Activated naive CD4-positive, alpha-beta T cell treated with anti-CD3 and anti-CD28 coated beads for 36 hours (primary cell): ENCODE measurements at places on chromosomes 13 and 19.

DNA sequence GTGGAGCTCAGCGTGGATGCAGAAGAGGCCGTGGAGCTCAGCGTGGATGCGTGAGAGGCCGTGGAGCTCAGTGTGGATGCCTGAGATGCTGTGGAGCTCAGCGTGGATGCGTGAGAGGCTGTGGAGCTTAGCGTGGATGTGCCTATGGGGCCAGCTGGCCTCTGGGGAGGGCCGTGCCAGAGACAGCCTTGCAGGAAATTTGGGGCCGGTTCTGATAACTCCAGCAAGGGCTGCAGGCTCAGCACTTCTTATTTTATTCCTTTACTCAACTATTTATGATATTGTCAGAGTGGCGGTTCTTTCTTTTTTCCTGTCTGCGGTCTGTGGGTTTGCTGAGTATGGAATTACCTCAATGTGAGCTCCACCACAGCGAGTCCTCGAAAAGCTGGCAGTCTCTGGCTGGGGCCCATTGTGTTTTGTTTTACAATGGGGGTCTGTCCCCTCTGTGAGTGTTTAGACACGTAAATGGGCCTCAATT lies 17.8 kb upstream of the TMEM255B start:
- peak; percentile 37 for DNase-seq

GRCh38 chr19:12733369-12734214 lies 892 bp downstream of the TRIR start:
- DNase-seq, result peak; percentile 82

- DNase-seq, result no peak
These were observed 1.3 kb downstream of the TMTC4 start for GRCh38 chr13:100673376-100673712.

DNA sequence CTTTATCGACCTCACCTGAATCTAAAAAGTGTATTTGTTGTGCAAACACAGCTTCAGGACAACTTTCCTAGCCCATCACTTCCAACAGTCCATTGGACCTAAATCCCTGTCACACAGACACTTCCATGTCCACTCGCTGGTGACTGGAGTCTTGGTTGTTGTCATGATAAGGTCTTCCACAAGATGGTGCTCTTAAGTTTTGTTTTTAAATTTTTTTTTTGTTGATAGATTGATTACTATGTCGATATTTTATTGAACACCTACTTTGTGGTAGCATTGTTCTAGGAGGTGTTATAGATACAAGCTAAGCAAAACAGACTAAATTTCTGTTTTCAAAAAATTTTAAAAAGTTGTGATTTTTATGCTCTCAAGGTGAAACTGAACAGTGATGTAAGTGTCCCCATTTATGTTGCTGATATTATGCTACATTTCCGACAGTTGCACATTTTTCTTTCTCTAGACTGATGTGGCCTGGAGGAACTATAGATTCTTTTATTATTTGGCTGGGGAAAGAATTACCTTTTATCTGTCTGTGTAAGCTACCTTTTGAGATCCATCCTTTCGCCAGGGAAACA lies 8.1 kb upstream of the ERICH6B start:
- DNase-seq, result no peak

- no peak for DNase-seq
These were observed 37.4 kb upstream of the ZNF527 start for GRCh38 chr19:37333457-37333856.

DNA sequence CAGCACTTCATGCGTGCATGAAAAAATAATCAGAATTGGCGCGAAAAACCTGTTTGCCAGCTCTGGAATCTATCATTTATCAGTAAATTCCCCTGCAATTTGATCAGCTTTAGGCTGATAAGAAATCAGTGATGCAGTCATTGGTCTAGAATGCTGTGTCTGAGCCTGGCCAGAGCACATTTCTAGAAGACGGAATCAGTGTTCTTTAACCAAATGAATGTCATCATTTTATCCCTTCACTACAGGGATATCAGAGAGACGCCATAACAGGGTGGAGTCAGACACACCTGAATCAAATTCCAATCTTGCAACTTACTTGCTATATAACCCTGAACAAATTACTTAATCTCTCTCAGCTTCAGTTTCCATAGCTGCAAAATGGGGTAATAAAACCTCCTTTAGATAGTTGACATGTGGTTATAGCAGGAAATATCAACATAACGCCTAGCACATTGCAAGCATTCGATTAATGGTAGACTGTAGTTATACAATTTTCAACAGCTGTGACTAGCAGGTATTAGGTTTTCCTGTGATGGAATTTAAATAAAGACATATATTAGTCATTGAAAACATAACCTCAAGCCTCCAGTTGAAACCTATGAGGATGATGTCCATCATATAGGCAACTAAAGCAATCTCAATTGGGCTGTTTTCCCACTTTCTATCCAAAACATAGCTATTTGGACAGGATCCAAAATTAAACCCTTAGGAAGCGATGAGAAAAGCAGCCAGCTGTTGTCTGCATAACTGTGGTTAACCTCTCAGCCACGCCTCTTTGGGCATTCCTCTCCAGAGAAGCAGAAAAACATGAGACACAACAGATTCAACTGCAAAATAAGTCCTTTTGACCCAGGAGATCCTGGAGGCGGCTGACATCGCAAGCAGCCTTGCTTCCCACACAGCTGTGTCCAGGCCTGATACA lies 51.6 kb upstream of the UBL3 start:
- DNase-seq, result peak; percentile 53

GRCh38 chr13:24085662-24086061 lies 74.9 kb upstream of the SPATA13 start:
- no peak for DNase-seq

DNA sequence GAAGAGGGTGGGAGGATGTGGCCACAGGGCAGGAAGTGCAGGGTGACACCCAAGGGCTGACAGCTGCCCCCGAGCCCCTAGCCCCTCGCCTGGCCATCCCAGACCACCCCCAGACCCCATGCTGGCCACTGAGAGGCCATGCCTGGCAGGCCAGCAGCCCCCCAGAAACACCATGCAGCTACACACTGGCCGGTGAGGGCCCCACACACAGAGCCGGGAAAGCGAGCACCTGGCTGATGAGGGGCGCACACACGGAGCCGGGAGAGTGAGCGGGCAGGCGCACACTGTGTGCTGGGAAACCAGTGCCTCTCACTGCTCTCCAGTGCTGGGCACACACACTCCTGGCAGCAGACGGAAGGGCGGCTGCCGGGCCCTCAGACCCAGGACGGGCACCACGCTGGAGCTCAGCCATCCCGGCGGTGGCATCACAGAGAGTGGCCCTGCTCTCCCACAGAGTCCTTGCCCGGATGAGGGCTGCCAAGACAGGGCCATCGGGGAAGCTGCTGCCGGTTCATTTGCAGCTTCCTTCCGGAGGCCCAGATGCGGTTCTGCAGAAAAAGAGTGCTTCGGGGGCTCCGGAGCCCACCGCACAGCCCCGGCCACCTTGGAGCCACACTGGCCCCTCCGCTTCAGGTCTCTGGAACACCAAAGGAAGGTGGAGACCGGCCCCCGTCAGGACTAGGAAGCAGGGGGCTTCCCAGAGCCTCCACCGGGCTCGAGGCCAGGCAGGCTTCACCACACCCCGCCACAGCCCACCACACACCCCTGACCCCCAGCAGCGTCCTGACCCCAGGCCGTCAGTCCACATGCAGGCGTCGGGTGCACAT lies 76.4 kb downstream of the SPACA7 start:
- no peak for DNase-seq

DNA sequence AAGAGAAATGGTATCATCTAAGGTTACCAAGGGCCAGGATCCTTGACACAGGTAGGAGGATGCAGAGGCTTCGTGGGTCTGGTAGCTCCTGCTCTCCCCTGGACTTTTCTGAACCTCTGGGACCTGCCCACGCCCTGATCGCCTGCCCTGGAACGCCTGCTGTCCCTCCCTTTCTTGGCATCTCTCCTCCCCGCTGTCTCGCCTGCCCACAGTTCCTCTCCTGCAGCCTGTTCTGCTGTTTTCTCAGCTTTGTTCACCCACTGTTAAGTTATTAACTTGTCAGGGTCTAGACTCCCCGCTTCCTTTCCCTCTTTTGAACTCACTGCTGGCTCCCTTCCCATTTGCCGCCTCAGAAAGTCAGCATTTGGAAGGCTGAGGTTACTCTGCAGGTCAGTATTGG lies 19.8 kb downstream of the SERP2 start:
- no peak for DNase-seq

DNA sequence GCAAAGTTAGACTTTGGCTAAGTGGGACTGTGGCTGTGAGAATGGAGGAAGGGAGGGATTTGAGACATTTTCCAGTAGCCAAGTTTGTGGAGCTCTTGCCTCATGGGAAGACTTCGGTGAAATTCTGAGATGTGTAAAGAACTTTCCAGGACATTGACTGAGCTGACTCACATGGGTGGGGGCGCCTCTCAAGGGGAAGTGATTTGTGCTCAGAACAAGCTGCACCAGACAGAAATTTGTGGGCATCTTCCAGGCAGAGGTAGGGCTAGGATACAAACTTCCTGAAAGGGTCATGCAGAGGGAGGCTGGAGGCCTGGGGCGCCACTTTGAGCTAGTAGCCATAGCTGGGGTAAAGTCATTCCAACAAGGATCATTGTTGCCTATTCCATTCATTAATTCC lies 9.8 kb upstream of the SIGLEC10 start:
- DNase-seq, result no peak

GRCh38 chr13:23567906-23568460 lies 2.2 kb upstream of the TNFRSF19 start:
- DNase-seq, result no peak

DNA sequence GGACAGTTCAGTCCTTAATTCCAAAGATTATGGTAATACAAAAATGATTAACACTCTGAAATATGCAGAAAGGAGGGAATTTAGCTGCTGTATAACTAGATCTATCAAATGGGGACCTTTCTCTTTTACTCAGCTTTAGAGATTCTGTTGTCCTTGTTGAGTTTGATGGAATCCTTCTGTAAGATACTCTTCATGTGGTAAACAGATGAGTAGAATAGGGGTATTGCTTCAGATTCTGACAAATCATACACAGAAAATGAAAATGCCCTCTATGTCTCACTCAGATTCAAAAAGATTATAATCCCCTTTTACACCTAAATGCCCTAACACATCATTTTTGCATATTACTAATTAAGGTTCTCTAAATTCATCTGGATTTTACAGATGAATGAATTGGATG lies 50.7 kb downstream of the ARHGAP35 start:
- DNase-seq, result no peak

DNA sequence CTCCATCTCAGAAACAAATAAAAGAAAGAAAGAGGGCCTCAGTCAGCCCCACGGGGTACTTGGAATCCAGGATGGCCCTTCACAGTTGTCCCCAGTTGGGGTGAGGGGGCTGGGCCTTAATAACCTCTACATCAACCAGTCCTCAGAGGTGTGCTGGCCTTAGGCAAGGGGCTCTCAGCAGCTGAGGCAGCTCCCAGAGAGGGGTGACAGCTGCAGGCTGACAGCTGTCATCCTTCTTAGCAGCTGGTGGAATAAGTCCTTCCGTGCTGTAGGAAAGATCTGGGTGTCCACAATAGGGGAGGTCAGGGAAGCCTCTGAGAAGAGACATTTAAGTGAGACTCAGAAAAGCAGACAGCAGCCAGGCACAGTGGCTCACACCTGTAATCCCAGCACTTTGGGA lies 7.4 kb downstream of the BCAM start:
- no peak for DNase-seq

- DNase-seq, result no peak
These were observed 27.8 kb downstream of the ERCC5 start for GRCh38 chr13:102873653-102874052.

GRCh38 chr13:44149821-44150220 lies 223.8 kb upstream of the SERP2 start:
- DNase-seq, result no peak

- no peak for DNase-seq
These were observed 23.1 kb downstream of the TBC1D4 start for GRCh38 chr13:75458696-75459422.

DNA sequence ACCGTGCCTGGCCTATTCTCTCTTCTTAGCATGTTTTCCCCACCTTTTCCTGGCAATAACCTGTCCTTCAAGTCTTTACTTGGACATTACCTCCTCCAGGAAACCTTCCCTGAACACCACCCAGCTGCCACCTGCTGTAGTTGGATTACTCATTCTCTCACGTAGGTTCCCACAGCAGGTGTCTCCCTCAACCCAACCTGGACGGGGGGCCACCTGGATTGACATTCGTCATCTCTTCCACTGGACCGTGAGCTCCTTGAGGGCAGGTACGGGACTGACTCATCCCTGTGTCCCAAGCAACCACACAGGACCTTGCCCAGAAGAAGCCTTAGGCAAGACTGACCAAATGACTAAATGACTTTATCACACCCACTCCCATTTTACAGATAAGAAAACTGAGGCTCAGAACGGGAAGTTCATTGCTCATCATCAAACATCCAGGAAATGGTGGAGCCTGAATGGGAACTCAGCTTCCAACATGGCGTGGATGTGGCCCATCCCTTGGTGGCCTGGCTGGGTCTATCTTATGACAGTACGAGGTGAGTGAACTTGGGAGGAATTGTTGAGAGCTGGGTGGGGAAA lies 3.5 kb upstream of the KLK6 start:
- DNase-seq, result no peak

DNA sequence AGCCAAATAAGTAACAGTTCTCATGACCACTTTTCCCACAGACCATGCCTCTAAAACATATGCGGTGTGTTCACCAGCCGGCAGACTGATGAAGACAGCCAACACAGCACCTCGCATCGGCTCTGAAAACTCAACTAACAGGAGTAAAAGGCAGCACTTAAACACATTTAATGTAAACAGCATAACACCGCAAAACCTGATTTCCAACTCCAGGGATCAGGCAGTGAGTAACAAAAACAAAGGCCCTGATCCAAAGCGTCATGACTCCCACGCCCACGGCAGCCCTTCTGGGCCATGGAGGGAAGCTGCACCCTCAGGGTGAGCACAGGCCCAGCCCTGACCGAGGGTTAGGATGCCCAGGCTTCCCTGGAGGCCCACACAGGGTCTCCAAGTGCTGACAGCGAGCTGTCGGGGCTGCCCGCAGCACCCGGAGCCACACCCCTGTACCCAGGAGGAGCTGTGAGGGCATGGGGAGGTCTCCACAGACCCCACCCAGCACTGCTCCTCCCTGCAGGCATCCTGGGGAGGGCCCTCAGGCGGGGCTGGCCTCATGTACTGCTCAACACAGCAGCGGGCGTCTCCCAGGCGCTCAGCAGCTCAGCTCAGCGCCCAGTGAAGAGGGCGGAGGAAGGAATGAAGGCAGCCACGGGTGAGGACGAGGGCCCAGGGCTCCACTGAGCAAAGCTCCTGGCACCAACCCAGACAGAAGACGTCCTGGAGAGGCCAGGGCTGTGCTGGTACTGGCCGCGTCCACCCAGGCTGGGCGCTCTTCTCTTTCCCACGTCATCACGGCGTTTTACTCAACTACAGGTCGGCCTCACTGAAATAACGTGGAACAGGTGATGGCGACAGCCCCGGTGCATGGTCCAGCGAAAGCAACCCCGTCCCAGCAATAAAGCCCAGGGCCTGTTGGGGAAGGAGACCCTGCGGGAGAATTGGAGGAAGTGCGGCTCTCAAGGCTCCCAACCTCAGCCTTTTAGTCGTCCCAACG lies 53.7 kb downstream of the RASA3 start:
- no peak for DNase-seq

DNA sequence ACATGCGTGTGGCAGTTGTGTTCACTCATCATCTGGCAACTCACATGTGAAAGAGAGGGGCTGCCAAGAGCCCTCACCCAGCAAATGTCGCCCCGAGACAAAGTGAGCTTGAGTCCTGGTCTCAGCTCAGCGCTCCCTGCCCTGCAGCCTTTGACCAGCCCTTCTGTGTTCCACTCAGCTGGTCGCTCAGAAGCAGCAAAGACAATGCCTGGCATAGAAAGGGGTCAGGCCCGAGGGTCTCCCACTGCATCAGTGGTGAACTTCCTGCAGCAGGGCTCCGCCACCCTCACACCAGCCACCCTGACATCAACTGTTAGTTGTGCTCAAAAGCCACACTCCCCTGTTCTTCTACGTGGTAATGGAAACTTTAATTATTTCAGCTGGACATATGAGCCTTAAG lies 68.0 kb downstream of the SLC7A1 start:
- DNase-seq, result no peak
